Activated CD4-positive, alpha-beta T cell treated with anti-CD3 and anti-CD28 coated beads, Interleukin-2, amount 10 ng/mL, durations not matched to agents 7 days and 5 days (primary cell): ENCODE measurements at places on chromosomes 5 and 9.

GRCh38 chr5:88545338-88545737, 276.7 kb upstream of the TMEM161B start:
- no peak for DNase-seq

DNA sequence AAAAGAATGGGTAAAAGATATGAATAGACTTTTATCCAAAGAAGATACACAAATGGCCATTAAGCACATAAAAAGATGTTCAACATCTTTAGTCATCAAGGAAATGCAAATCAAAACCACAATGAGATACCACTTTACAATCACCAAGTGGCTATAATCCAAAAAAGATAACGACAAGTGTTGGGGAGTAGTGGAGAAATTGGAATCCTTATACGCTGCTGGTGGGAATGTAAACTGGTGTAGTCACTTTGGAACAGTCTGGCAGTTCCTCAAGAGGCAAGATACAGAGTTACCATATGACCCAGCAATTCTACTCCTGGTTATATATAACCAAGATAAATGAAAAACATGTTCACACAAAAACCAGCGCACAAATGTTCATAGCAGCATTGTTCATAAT, 234.9 kb downstream of the SPATA31D1 start:
- DNase-seq, result no peak

- DNase-seq, result no peak
These were observed 186.7 kb upstream of the RASA1 start for GRCh38 chr5:87081016-87081415.

- no peak for DNase-seq
These were observed 290.2 kb upstream of the POU5F2 start for GRCh38 chr5:94031631-94032030.

DNA sequence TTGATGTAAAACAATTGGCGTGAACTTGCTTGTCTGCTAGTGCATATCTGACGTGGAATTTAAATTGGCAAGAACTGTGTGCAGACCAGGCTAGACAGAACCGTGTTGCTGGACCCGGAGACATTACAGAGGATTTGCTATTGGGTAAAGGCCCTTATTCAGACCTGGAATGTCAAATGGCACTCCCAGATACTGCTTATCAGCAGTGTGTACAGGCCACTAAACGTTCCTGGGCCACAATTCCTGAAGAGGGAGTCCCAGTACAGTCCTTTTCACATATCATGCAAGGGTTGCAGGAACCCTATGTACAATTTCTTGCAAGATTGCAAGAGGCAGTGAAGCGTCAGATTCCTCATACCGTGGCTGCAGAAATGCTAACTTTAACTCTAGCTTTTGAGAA, 13.5 kb upstream of the MCCC2 start:
- DNase-seq, result no peak

DNA sequence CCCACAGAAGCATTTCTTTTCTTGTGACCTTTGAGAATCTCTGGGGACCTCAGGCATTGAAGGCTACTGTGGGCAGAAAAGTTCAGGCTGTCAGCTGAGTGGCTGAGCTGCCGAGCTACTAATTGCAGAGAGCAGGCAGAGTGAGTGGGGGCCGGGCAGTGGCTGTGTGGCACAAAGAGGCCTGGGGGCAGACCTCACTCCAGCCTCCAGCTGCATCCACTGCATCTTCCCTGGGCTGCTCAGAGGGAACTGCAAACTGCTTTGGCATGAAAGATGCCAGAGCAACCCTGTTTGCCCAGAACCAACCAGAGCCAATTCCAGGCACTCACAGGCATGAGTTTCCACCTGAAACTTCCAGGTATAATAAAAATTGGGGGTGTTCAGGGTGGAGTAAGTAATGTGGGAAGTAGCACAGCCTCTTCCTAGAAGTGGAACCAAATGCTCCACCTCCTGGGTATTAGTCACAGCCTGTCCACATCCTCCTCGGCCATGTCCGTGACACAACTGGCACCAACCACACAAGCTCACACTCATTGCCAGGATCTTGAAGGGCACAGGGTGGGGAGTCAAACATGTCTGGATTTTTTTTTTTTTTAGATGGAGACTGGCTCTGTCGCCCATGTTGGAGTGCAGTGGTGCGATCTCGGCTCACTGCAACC, 548.9 kb downstream of the BNC2 start:
- no peak for DNase-seq

DNA sequence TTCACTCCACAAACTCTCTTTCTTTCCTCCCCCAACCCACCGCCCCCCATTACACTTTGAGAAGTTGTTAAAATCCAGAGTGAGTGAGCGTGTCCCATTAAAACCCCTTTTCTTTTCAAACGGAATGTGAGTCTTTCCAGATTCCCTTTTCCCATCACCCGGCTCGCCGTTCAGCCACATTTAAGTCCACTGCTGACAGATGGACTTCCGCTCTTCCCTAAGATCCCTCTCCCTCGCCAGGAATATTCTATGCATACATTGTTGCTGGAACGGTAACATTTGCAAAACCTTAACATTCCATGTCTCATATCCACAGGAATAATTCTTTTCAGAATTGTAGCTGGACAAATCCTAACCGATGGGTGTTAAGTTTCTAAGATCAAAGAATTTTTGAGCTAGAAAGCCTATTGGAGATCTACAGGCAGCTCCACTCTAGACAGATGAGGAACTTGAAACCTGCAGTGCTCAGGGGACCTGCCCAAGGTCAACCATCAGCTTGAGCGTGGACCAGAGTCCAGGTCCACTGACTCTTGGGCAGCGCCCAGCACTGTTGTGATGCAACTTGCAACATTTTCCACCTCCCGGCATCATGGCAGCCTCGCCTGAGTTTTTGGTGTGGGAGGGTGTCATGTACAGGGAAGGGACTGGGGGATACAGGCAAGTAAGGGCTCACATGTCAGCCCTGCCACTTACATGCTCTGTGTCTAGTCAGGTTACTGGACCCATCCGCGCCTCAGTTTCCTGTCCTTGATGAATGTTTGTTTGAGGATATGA, 500.1 kb downstream of the CCDC171 start:
- no peak for DNase-seq

DNA sequence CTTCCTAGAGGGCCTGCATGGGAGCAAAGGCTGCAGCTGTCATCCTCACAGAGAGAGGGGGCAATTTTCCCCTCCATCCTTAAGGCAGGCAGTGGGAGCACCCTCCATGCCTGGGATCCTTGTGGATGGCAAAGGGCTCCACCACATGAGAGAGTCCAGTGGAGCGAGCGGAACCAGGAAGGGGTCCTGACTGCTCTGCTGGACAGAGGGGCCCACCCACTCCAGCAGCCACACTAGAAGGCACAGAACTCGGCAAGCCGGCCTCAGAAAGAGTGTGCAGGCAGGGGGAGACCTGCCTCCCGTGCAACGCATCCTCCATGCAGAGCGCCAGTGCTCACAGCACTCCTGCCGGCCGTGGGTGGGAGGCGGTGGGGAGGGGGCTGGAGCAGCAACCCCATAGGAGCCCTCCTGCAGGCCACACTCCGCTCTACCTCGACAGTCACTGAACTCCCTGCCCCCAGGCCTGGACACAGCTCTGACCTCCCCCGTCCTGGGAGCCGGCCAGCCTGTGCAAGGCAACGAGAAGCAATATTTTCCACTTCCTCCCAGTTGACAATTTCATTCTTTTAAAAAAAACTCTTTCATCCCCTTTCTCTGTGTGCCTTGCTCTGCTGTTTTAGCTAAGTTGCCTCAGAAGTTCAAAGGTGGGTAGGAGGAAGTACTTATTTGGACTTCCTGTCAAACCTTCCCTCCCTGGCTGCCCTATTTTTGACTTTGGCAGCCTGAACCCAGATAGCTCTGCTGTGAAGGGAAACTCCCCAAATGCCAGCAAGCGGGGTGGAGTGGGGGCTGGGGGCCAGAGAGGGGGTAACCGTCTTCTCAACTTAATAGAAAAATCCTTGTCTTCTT, 5.3 kb upstream of the LCP2 start:
- DNase-seq, result peak; percentile 83

DNA sequence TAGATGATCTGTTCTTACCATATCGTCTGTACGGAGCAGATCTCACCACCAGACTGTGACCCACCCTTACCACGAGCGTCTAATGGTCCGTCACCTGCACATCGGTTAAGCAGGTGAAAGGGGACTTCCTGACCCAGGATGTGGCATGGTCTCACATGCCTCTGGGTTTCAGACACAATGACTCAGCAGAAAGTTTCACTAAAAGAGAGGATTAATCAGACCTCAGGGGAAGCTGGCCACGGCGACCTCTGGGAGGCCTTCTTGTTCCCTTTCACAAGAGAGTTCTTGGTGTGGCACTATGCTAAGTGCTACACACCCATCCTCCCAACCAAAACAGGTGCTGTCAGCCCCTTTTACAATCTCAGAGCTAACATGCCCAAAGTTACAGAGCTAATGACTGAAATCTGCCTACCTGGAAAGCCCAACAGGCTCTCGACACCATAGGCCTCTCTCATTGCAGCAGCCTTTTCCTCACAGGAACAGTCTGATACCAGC, 41.6 kb downstream of the ADAMTS12 start:
- DNase-seq, result peak; percentile 31

DNA sequence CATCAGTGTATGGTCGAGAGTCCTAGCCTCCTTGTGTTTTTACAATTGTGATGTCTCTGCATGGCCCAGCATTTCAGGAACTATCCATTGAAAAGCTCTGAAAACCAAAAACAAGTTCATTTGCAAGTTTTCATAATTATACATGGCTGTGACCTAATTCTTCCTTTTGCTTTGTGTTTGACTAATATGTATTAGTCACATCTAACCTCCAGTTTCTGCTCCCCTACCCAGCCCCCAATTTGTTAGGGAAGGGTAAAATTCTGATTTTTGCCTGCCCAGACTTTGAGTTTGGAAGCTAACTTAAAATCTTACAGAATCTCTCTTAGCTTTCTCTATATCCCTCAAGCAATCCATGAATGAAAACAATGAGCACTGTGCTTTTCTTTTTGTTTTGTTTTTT, 128.2 kb upstream of the SEMA6A start:
- no peak for DNase-seq

GRCh38 chr9:98775831-98776441, 20.4 kb downstream of the ANKS6 start:
- peak; percentile 64 for DNase-seq

GRCh38 chr5:142325725-142326479, 1.1 kb upstream of the SPRY4 start:
- no peak for DNase-seq

DNA sequence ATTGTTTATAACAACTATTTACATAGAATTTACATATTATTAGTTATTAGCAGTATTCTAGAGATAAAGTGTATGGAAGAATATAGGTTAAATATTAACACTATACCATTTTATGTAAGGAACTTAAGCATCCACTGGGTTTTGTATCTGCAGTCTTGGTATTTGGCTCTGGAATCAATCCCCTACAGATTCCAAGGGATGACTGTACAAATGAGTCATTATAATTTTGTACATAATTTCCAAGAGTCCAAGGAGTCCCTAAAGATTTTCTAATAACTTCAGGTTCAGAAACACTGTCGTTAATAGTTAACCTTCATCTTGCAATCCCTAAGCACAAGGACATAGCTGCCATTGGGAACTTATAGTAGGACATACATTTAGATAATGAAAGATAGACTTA, 254.8 kb upstream of the PDE4D start:
- no peak for DNase-seq

- DNase-seq, result no peak
These were observed 574.7 kb upstream of the MEF2C start for GRCh38 chr5:89457411-89458331.

DNA sequence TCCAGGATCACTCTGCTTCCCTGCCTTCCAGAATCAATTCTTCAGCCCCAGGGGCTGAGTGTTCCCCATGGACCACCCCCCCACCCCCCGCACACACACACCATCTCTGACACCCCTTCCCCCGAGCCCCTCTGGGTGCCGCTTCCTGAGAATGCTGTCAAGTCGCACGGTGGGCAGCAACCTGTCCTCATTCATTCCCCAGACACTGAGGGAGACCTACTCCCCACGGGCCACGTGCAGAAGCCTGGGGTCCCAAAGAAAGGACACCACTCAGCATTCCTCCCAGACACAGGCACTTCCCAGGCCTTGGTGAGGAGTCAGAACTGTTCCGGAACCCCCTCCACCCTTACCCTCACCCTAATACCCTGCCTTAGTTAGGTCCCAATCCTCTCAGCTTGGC, 12.8 kb downstream of the CPLX2 start:
- DNase-seq, result no peak

DNA sequence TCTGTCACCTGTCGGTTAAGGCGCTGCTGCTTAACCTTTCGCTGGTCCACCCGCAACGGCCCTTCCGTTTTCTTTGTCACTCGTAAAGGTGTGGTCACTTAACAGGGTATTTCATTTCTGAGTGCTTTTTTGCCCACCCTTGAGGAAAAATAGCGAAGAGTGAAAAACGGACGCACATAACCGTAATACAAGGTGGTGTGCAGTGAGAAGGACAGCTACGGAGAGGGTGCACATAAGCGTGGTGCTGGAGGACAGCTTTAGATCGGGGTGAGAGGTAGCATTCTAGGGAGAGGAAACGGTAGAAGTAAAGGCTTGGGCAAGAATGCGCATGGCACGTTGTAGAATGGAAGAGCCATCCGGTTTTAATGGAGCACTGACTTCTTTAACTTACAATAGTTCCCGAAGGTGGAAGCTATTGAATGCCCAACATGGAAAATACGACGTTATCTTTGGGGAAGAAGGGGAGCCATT, 761 bp downstream of the CCT5 start:
- peak; percentile 39 for DNase-seq

- DNase-seq, result no peak
These were observed 527 bp upstream of the SREK1 start for GRCh38 chr5:66143473-66144073.

DNA sequence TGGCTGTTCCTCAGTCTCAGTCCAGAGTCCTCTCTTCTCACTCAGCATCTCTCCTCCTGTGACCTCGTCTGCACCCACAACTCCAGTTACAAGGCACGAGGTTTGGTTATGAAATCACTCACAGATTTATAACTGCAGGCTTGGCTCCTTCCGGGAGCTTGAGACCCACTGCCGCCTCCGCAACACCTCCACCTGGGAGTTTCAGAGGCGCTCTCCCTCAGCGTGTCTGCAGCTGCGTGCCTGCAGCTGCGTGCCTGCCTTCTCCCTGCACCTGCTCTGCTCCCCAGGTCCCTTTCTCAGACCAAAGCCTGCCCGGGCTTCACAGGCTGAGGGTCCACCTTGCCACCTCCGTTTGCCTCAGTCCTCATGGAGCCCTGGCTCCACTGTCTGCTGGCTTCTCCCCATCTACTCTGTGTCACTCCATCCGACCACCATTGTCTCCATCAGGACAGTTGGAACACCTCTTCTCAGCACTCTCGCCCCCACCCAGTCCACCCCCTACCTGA, 51.5 kb downstream of the HRH2 start:
- DNase-seq, result no peak

- DNase-seq, result no peak
These were observed 75.4 kb upstream of the CDKN2B start for GRCh38 chr9:22084336-22085035.

DNA sequence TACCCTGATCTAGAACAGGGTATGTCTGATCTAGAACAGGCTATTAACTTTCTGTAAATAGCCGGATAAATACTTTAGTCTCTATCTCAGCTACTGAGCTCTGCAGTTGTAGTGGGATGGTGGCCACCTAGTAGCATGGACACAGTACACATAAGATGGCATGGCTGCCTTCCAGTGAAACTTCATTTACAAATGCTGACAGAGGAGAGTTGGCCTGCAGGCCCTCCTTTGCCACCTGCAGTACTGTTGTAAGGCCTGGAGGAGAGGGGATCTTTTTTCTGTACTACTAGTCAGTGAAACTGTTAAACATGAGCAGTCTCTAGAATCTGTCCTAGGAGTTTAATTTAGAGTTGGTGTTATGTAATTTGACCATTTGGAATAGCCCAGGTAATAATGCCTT, 86.0 kb downstream of the TRIO start:
- DNase-seq, result no peak
